ENCODE measurements at places on chromosomes 12 and 14.
A peak's percentile ranks its signal among the peaks of the same experiment; 100 is the strongest.

DNA sequence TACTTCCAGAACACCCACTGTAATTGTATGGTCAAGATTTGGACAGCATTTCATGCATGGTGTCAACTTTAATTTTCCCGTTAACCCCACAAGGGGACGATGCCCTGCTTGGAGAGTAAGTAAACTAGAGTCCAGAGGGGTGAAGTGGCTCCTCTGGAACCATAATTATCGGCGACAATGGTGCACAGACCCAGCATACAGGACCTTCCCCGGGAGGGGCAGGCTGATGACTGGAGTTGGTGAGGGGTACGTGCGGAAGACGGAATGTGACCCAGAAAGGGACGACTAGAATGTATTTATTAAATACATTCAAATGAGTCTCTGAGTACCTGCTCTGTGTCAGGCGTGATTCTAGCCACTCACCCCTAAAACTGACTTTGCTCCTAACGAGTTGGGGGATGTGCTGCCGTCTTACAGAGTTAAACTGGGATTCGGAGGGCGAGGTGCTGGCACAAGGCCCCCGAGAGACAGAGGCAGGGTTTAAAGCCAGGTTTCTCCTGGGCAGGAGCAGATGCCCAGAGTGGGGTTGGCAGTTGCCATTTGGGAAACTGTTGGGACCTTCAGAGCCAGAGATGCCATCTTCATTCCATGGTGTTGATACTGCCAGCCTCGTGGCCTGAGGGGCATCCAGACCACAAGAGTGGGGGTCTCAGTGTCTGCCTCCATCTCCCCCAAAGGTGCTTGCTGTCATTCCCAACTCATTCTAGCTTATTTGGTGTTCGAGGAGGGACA lies 10.9 kb downstream of the RTL1 start:
- no peak for DNase-seq

- DNase-seq, result no peak
Observed at GRCh38 chr12:75854681-75855309, 176.8 kb downstream of the PHLDA1 start.

DNA sequence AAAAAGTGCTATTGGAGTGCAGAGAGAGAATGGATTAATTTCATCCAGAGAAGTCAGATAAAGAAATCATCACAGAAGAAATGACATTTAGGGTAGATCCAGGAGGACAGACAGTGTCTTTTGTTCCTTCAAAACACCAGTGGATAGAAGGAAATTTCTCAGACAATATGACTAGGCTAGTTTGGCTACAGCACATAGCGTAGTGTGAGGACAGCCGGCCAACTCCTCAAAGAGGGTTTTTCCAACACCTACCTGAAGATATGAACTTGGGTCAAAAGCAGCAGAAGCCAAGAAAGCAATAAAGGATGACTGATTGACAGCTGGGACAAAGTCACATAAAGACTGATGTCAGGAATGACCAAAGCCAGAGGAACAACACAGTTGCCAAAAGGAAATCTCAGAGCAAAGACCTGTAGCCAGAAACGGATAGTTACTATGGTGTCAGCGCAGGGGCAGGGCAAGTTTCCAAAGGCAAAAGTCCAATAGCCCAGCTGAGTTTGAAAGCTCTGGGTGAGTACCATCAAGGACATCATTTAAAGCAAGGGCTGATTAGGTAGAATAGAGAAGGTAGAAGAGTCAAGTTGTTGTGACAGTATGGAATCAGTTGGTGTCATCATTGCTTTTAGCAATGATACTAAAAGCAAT lies 58.7 kb upstream of the PDE3A start:
- no peak for DNase-seq

DNA sequence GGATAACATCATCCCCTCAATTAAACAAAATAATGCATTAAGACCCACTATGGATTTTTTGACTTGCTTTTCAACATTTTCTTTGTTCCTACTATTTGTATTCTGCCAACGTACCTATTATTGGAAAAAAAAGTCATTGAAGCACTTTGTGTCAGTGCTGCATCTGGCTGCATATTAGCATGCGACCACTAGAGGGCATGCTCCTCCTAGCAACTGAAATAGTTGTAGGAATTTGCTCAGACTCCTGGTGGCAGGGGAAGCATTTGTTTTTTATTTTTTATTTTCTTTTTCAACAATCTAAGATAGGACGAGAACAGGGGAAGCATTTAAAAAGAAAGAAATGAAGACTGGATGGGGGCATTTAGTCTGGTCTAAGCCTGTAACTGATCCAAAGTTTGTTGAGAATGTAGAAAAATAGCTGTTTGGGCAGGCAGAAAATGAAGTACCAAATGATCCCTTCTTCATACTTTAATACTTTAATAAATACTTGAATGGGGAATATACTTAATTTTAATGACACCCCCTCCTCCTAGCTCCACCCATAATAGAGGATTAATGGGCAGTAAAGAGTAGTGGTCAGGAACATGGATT lies 14.5 kb upstream of the CLEC4A start:
- DNase-seq, result peak; percentile 28

DNA sequence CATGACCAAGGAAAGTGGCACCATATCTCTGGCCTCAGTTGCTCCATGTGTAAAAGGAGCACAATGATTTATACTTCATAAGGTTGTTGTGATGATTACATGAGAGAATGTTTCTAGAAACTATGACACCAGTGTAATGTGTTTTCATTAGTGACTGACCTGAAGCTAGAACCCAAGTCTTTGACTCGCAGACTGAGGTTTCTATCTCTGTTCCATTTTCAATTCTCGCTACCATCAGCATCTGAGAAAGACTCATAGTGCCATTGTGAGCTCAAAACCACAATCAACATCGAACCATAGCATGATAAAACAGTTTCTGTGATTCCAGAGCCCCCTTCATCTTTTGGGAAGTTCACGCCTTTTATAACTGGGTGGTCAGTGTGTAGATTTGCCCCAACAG lies 53.8 kb downstream of the STAB2 start:
- no peak for DNase-seq

DNA sequence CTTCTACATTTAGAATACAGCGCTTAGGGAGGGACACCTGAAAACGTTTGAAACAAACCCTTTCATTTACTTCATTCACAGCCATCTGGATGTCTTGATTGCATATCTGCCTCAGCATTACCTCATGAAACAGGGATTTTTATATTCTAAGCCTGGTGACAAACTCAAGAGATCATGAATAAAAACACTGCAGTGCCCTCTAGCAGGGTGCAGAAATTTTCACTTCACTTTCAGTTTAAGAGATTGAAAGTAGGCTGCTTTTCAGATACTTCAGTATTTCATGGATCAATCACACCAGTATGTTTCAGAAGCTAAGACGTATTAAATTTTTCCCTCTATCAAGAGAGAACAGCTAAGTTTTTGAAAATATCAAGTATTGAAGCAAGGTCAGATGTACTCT lies 467.8 kb downstream of the MDGA2 start:
- no peak for DNase-seq

GRCh38 chr12:20620261-20620660 lies 74.9 kb upstream of the SLCO1C1 start:
- DNase-seq, result no peak

- no peak for DNase-seq
Observed at GRCh38 chr12:16524378-16524777, 81.6 kb downstream of the LMO3 start.

DNA sequence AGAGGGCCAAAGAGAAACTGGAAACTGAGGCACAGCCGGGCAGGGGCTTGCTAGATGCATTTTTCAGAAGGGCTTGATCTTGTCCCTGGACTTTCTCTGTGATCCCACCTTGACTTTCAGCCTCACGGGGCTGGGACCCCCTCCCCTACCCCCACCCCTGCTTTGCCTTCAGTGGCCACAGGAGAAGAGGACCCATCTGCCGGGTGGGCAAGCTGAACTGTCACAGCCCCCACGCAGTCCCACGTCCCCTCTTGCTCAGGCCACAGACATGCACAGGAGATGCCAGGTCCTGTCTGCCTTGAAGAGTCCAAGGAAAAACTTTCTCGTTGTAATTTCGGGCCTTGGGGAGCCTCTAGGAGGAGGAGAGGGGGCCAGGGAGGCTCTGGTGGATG lies 158.9 kb downstream of the KIF26A start:
- DNase-seq, result no peak

DNA sequence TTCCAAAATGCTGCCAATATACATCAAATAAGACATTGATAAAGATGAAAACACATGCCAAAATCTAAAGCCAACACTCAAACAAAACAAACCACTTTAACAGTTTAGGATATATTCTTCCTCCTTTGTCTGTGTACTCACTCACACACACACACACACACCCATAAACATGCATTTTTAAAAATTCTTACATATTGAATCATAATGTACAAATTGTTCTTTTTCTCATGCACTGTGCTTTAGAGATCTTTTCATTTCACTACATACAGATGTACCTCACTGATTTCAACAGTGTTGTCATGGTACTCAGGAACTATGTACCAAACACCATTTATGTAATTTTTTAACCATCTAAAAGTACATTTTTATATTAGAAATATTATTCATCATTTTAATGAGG lies 9.5 kb upstream of the RERG start:
- no peak for DNase-seq

GRCh38 chr14:91722386-91722785 lies 9.5 kb downstream of the CATSPERB start:
- DNase-seq, result no peak

DNA sequence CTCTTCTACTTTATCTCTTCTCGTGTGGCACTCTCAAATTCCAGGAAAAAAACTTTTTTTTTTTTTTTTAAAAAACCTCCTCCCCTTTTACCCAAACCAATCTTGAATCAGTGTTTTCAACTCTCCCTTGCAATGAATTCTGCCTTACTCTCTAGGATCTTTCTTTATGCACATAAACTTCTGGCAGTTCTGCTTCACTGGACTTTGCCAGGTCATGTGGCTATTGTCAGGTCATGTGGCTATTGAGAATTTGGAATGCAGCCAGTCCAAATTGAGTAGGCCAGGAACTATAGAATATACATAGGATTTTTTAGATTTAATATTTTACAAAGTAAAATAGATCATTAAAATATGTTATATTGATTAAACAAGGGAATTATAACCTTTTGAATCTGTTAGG lies 218.2 kb downstream of the TMTC3 start:
- DNase-seq, result no peak

DNA sequence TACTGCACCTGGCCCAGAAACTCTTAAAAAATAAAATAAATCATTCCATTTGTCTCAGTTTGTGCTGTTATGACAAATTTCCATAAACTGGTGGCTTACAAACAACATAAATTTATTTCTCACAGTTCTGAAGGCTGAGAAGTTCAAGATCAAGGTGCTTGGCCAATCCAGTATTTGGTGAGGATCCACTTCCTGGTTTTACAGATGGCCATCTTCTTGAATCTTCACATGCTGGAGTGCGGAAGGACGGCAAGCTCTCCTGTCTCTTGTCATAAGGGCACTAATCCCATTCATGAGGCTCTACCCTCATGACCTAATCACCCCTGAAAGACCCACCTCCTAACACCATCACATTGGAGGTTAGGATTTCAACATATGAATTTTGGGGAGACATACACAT lies 29.9 kb upstream of the MYBPC1 start:
- DNase-seq, result peak; percentile 35

GRCh38 chr14:58918066-58918738 lies 270.3 kb upstream of the DAAM1 start:
- DNase-seq, result no peak

DNA sequence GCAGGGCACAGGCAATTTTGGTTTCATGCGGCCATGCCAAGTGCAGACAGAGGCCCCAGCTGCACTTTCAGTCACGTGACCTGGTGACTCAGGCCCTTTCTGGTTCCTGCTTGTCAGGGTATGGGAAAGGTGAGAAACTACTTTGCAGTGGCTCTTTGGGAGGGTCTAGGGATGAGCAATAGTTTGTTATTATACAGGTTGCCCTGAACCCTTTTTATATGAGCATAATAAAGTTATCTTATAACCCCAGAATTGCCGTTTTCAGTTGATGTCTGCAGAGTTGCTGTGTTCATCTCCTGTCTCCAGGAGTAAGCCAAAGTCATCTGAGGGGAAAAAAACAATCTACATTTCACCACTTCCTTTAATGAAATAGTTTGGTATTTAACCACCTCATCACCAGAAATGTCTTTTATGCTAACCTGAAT lies 30.9 kb upstream of the EMP1 start:
- no peak for DNase-seq

DNA sequence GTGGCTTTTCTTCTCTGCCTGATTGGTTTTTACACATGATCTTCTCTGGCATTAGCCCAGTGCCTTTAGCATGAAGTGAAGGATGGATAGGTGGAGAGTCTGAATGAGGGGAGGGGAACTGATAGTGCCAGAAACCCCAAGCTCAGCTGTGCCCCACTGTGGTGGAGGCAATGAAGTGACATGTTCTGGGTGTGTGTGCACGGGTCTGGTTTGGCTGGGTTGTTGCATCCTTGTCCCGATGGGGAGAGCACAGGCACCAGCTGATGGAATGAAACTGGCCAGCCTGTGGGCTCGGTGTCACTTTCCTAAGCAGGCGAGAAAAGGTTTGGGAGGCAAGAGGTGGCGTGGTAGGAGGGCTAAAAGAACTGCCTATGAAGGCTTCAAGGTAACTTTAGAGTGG lies 65.3 kb downstream of the CACNA1C start:
- no peak for DNase-seq

DNA sequence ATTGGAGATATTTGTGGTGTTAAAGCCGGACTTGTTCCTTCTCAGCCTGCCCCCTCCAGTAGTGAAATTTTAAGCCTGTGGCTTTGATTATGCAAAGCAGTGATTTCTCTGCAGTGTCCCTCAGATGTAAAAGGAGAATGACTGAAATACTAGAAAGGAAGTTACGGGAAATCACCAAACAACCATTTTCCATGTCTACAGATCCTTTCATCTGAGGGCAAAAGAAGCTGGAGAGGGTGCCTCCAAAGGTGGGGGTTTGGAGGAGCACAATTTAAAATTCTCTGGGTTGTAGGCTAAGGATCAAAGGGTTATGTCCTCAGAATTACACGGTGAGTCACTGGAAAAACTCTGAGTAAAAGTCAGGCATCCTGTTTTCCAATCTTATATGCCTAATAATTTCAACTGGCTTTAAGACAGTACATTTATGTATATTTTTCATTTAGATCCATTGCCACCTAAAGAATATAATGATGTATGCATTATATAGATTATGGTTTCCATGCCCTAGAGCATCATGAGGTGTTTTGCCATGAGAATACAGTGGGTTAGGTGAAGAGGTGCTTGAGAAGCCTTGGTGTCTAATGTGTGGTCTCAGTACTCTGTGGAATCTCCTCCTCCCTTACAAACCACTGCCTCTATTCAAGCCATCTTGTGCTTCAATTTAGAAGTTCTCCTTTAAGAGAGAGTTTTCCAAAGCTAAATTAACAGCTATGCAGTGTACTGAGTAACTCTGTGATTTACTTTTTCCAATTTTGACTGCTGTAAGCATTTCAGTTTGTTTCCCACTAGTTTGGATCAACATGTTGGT lies 362.1 kb downstream of the RAD51B start:
- no peak for DNase-seq

GRCh38 chr14:102092806-102093205 lies 6.0 kb upstream of the HSP90AA1 start:
- DNase-seq, result no peak

DNA sequence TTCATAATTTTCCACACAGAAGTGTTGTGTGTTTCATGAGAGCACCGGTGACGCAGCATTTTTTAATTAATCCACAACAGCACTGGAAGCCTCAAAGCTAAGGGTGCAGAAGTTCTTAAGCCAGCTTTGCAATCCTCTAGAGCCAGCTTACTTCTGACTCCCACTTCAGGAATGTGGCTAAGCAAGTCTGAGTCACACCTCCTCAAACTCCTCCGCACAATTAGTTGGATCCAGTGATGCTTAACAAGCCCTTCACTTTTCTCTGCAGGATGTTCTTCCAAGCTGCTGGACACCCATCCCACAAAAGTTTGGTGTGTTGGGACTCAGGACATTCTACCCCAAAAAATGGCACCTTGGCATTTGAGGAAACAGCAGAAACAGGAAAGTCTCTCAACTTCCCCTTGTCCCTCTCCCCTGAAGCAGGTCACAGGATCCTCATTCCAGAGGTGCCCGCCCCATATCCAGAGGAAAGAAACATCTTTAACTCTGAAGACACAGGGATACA lies 210.0 kb downstream of the PPM1H start:
- peak; percentile 93 for DNase-seq
